HepG2 (cell line): ENCODE measurements at places on chromosomes 6 and 20. TPM values are rescaled to one million over a fixed set of nuclear protein-coding genes. Genes with fewer than 3 reads are reported as not detected.
A peak's percentile ranks its signal among the peaks of the same experiment; 100 is the strongest.

GGTLC1 gene
- not detected in 2 replicates for total RNA-seq

BACH2 gene
- not detected in 2 replicates for total RNA-seq

NEU1 gene
- 139 and 297 TPM in 2 replicates for total RNA-seq

ZNF512B gene
- 22.0 and 30.6 TPM in 2 replicates for total RNA-seq

- DNase-seq = peak; percentile 56
Measured at GRCh38 chr6:107866606-107867301, 42.6 kb upstream of the SCML4 start.

- peak; percentile 83 for DNase-seq
Measured at GRCh38 chr20:400128-400453, 8.0 kb upstream of the RBCK1 start.

- DNase-seq = no peak
Measured at GRCh38 chr20:46621492-46621891, 29.8 kb downstream of the SLC13A3 start.

- no peak for DNase-seq
Measured at GRCh38 chr6:88626460-88626859, 337.0 kb downstream of the RNGTT start.

DNA sequence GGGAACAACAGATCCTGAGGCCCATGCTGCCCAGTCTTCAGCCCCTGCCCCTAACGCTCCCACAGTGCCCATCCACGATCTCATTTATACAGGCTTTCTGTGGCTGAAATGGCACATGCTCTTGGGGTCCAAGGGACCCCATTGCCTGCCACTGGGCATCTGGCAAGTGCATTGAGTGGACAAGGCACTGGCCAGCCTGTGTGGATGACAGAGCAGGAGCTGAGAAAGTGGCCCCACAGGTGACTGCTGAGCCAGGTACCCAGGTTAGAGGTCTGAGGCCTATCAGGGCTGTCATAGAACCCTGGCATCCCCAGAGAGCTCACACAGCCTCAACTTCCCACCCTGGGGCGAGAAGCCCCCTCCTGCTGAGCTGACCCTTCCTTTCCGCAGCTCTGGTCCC lies 86.0 kb upstream of the NXT1 start:
- no peak for DNase-seq

DNA sequence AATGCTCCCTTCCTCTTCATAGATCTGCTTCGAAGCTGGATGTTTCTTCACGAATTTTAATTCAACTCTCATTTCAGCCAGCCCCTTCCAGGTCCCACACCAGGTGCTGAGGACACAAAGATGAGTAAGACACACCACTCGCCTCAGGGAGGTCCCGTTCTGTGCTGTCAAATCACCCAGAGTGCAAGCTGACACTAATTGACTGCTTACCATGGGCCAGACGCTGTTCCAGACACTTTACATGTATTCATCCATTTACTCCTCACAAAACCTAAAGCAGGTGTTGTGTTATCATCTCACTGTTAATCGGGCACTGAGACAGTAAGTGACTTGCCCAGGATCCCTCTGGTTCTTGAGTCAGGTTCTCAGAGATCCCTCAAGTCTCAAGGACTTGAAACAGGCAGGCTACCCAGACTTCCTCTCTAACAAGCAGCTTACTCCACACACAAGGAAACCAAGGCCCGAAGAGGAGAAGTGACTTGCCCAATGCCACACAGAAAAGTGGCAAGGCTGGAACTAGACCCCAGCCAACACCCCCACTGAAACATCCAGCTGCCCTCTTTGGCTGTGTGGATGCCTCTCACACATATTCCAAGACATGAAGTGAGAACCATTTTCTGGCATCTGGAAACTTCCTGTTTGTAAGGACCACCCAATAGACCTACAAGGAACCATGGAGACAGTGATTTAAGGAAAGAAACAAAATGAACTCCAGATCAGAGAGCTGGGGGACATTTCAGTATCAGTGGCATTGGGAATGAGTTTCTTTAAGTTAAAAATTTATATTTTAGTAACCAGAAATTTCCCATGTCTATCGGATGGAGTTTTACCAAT lies 174.5 kb downstream of the CDC5L start:
- no peak for DNase-seq

- no peak for DNase-seq
Measured at GRCh38 chr6:22883061-22883717, 313.8 kb downstream of the HDGFL1 start.

- no peak for DNase-seq
Measured at GRCh38 chr6:99879431-99879830, 114.6 kb downstream of the MCHR2 start.

- no peak for DNase-seq
Measured at GRCh38 chr20:50592282-50593004, 82.3 kb downstream of the PTPN1 start.

GRCh38 chr6:1178590-1178989 lies 133.3 kb upstream of the FOXQ1 start:
- peak; percentile 76 for DNase-seq
